ENCODE measurements at places on chromosomes 6 and 20.

- DNase-seq = no peak
These were observed 364.3 kb upstream of the SPTLC3 start for GRCh38 chr20:12644461-12644860.

DNA sequence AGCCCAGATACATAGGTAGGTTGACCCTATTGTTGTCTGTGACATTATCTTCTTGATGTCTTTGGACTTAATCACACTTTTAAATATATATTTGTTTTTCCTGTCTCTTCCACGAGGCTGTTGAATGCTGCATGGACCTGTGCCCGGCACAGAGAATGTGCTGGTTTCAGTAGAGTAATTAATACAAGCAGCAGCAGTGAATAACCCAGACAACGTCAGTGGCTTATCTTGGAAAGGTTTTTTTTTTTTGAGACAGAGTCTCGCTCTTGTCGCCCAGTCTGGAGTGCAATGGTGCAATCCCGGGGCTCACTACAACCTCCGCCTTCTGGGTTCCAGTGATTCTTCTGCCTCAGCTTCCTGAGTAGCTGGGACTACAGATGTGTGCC is 108.2 kb downstream of the CDH26 start:
- DNase-seq = no peak

GRCh38 chr6:134111062-134111677 is 58.7 kb upstream of the SLC2A12 start:
- peak; percentile 81 for DNase-seq

DNA sequence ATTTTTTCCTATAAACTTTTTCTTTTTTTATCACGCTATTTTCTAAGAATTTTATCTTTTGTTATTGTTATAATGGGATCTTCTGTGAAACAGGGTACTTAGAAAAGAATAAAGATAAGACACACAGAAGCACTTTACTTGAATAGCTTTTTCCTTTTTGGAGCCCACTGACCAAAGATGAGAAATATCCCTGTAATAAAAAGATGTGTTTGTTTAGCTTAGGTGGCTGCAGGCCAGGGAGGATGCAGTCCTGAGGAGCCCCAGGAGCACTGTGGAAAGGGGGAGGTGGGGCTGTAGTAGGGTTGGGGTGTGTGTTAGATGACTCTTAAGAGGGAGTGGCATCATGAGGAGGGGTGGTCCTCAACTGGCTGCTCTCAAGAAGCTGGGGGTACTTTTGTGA is 128.6 kb downstream of the ARID1B start:
- no peak for DNase-seq

GRCh38 chr6:139977887-139978332 is 603.5 kb upstream of the CITED2 start:
- DNase-seq = peak; percentile 46

DNA sequence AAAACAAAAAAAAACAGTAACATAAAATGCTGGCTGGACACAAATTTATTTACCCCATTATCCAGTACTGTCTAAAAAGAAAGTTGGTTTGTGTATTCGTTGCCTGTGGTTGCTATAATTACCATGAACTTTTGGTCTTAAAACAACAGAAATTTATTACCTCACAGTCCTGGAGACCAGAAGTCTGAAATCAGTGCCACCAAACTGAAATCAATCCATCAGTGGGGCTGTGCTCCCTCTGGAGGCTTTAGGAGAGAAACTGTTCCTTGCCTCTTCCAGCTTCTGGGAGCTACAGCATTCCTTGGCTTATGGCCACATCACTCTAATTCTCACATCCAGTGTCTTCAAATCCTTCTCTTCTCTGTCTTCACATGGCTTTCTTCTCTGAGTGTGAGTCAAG is 79.4 kb downstream of the SNX5 start:
- peak; percentile 19 for DNase-seq

GRCh38 chr20:24647713-24648112 is 178.3 kb downstream of the SYNDIG1 start:
- no peak for DNase-seq

- DNase-seq = peak; percentile 75
These were observed at the start of gene HELZ2 for GRCh38 chr20:63574156-63574828. HELZ2 (minus strand) TSS chr20:63574239; CDS start chr20:63572385, 1,854 bp downstream.

GRCh38 chr20:57450419-57450818 is 59.2 kb downstream of the RBM38 start:
- no peak for DNase-seq

- no peak for DNase-seq
These were observed 533 bp downstream of the OSTM1 start for GRCh38 chr6:108074057-108074358.

GRCh38 chr20:56417911-56418310 is 5.9 kb downstream of the CASS4 start:
- no peak for DNase-seq

- DNase-seq = no peak
These were observed 15.3 kb downstream of the SPDEF start for GRCh38 chr6:34540841-34541240.

GRCh38 chr6:136127873-136128272 is 122.2 kb downstream of the MTFR2 start:
- DNase-seq = peak; percentile 14

DNA sequence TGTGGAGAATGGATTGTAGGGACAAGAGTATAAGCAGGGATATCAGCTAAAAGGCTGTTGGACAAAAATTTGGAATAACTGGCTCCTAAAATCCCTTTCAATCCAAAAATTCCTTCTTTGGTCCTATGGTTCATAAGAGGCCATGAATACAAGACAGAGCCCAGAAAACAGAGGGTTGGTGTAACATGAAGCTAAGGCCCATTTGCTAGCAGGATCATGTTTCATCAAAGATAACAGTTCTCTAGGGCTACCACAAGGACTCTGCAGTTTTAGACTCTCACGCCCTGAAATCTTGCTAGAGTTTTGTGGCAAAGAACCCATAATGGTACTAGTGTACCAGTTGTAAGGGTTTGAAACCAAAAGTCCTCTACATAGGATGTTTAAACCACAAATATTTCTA is 327.8 kb upstream of the TBX18 start:
- no peak for DNase-seq

DNA sequence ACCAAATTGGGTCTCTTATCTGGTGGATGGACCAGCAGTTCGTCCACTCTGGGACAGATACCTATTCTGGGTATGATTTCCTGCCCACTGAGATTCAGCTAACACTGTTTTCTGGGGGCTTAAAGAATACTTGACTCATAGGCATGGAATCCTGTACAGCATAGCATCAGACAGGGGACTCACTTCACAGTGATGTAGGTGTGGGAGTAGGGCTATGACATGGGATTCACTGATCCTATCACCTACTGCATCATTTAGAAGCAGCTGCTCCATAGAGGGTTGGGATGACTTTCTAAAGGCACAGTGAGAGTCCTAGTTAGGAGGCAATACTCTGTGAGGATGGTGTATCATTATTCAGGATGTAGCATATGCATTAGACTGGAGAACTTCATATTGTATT is 74.5 kb upstream of the AHI1 start:
- DNase-seq = no peak

GRCh38 chr20:44093249-44093582 is 93.8 kb downstream of the JPH2 start:
- no peak for DNase-seq

GRCh38 chr6:35824552-35825192 is 19.5 kb downstream of the LHFPL5 start:
- DNase-seq = no peak

Data from dermis blood vessel endothelial cell (primary cell).